ENCODE measurements at places on chromosomes 4 and X. TPM values are rescaled to one million over a fixed set of nuclear protein-coding genes. Genes with fewer than 3 reads are reported as not detected.

- DNase-seq, result no peak
These were observed 9.1 kb downstream of the POU4F2 start for GRCh38 chr4:146647615-146648460.

GRCh38 chrX:10173331-10173900 lies 16.6 kb downstream of the CLCN4 start:
- no peak for DNase-seq

DNA sequence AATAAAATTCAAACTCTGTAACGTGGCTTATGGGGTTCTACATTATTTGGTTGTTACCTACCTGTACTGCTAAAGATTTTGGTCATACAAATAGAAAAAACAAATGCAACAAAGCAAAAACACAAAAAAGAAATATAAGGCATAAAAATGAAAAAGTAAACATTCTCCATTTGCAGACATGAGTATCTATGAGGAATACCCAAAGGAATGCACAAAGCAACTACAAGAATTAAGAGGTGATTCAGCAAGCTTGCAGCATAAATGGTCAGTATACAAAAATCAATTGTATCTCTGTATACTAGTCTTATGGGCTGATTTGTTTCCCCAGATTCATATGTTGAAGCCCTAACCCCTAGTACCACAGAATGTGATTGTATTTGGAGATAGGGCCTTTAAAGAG lies 3.6 kb upstream of the PDE5A start:
- DNase-seq, result no peak

The FGB gene
- total RNA-seq, result not detected

GRCh38 chrX:139972629-139973624 lies 7.6 kb upstream of the CXorf66 start:
- no peak for DNase-seq

DNA sequence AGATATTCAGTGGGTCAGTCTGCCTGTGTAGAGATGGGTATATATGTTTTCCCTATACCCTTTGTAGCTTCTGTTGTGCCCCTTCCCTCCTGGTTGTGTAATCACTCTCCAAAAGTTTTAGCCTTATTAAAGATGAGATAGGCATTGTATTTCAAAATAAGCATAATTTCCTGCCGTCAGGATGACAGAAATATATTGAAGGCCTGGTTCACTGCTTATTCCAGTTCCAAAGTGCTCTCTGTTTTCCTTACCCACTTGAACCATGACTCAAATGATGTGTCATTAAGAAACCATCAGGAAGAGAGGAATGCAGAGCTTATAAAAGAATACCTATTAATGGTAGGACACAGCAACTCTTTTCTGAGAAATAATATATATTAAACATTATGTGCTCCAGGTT lies 178.5 kb downstream of the GABRB1 start:
- no peak for DNase-seq

GRCh38 chr4:79831119-79831528 lies 241.9 kb downstream of the ANTXR2 start:
- DNase-seq, result no peak

DNA sequence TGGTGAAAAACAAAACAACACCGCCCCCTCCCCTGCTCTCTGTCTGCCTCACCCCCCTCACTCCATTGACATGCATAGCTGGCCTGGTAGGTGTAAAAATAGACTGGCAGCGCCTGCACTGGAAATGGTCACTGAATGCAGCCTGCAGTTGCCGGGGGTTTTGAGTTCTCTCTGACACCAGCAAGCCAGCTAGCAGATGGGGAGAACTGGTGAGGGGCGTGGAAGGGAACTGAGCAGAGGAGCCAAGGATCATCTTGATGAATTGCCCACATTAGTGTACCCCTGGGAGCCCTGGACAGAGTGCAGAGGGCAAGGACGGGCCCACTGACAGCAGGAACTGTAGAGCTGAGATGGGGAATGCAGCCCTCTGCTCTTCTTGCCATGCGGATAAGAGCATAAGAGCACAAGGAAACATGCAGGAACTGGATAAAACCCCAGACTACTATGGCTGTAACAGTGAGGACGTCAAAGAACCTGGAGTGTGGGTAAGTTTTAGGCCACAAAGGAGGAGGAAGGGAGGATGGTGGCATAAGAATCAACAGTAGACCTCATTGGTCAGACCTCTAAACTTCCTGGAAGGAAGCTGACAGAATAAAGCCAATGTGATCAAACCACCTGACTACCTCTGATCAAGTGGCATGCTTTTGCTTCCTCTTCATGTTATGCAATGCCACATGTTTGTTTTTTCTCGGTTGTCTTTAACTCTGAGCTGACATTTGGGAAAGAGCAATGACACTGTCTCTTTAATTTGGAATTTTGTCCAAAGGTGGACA lies 96.3 kb downstream of the ANK2 start:
- DNase-seq, result no peak

Measured in urinary bladder (tissue), 4 donors.